ENCODE measurements at places on chromosomes 16 and 17. TPM values are rescaled to one million over a fixed set of nuclear protein-coding genes. Genes with fewer than 3 reads are reported as not detected.

CAMTA2 gene
- total RNA-seq = 4.5 TPM

LITAFD gene
- not detected for total RNA-seq

ABCA6 gene
- total RNA-seq = 31.7 TPM

CA7 gene
- not detected for total RNA-seq

Data from bronchial smooth muscle cell (primary cell).